PC-3 (cell line): ENCODE measurements at places on chromosomes 3 and 15.

- no peak for DNase-seq
Measured at GRCh38 chr15:63287109-63287508, 9.7 kb downstream of the APH1B start.

DNA sequence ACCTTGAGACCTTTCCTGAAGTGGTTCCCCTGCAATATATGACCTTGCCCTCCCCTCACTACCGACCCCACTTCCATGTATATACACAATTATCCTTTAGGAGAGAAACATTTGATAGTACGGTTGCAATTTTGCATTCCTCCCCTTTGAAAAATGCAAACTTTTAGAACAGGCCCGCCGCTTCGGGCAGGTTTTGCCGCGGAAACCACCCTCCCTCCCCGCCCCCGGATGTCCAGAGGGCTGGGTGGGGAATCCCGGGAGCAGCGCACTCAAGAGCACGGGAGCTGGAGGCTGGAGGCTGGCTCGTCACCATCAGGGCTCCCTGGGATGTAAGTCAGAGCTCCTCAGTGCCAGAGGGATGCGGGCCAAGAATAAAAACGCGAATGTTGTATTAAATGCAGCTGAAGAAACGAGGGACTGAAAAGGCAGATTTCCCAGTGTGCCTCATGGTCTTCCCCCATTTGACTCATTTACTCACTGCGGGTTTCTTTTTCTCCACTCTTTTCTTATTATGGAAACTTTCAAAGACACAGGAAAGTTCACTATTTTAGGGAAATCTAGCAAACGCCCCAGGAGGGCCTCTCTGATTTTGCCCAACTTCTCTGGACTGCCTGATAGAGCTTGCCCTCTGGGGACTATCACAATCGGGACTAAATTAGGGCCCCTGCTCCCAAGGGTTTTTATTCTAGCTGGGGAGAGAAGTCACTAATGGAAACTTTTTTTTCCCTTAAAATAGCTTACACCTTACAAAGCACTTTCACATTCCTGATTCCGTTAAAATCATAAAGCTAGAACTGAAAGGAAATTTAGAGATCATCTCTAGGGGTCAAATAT lies 2.9 kb upstream of the USP3 start:
- peak; percentile 79 for DNase-seq

GRCh38 chr15:55499151-55499550 lies 8.9 kb downstream of the DNAAF4 start:
- DNase-seq = no peak

- DNase-seq = no peak
Measured at GRCh38 chr3:132854856-132855535, 132.8 kb upstream of the NPHP3 start.

DNA sequence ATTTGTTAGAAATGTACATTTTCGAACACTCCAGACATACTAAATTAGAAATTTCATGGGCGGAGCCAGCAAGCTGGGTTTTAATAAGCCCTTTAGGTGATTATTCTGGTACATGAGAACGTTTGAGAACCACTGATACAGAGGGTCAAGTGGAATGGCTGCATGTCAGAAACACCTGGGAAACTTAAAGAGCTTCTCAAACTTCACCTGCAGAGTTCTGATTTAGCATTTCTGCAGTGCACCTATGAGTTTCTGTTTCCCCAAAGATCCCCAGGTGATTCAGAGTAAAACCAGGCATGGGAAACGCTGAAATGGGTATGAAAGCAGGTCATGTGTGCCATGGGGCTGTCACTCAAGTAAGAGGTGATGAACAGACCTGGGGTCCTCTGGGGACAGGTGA lies 68.1 kb downstream of the TMEM266 start:
- DNase-seq = no peak

DNA sequence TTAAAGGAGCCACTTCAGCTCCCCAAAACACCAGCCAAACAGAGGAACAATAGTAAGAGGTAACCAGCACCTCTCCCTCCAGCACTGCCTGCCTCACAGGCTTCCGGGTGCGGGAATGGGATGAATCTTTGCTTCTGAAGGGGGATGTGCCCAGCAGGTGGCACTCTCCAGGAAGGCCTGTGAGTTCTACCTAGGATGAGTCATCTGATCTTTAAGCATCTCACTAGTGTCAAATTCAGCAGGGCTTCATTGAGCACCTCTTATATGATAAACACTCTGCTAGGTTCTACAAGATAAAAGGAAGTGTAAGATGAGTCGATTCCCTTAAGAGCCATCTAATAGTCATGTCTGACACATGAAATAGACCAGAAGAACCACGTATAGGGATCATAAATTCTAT lies 237.4 kb upstream of the UMPS start:
- peak; percentile 94 for DNase-seq
